ENCODE measurements at places on chromosomes 11 and 22.

DNA sequence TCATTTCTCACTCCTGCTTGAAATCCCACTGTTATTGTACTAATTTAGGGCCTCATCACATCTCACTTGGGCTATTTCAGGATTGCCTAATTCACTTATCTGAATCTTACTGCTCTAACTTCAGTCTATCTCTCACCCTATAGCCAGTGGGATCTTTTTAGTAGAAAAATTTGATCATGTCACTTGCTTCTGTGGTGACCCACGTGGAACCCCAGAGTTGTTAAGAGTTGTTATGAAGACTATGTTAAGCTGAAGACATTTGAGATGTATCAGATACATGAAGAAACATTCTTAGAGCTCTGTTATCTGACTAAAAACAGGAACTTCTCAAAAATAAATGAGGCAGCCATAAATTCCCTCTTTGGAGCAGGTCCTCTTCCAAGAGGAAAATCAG, 1375.6 kb upstream of the TENM4 start:
- no peak for DNase-seq

GRCh38 chr11:118953265-118953664, 2.8 kb upstream of the UPK2 start:
- DNase-seq: no peak

DNA sequence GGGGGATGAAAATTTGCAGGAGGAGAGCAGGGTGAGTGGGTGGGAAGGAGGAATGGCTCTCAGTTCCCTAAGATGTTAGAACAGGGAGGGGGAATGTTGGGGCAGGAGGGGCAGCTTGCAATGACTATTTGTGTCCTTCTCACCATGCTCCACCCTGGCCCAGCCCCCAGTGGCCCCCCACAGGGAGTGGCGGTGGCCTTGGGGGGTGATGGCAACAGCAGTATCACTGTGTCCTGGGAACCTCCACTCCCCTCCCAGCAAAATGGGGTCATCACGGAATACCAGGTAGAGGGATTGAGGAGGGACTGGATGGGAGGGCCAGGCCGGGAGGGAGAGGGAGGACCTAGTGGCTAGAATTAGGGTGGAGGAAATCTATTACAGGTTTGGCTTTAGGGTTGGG, 10.2 kb downstream of the ROBO3 start:
- DNase-seq: no peak

DNA sequence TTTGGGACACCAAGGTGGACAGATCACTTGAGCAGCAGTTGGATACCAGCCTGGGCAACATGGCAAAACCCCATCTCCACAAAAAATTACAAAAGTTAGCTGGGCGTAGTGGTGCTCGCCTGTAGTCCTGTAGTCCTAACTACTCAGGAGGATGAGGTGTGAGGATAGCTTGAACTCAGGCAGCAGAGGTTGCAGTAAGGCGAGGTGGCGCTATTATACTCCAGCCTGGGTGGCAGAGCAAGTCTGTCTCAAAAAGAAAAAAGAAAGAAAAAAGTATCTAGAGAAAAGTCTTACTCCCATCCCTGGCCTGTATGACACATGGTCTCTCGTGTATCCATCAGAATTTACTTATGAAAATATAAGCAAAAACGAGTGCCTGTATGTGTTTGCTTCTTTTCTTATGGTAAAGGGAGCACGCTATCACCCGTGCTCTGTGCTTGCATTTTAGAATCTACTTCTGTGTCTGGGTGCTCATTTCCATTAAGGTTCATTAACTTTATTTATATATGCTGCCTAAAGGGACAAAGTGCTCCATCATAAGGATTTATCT, 15.4 kb upstream of the CPT1A start:
- DNase-seq: no peak

- peak; percentile 42 for DNase-seq
Observed at GRCh38 chr11:17230867-17231851, 23.4 kb upstream of the PIK3C2A start.

DNA sequence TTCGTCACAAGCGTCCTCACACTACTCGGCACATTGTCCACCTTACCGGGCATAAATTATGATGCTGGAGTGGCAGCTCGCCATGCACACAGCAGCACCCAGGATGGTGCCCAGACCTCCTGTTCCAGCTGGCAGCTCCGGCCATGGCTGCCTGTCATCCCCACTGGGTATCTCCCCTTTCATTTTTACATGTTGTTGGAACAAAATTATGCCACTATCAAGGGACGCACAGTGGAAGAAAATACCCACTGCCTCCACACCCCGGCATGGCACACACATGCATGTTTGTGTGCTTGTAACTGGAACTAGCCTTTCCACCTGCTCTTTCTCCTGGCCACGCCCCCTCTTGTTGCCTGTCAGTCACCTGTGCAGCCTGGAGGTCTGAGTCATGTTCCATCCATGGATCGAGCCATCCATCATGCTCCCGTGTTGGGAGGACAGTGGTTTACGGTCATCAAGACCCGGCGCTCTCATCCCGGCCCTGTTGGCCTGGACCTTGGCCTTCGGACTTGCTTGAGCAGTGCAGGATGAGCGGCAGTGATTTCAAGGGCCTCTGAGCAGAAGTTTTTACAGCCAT, 1069.6 kb downstream of the BRD1 start:
- no peak for DNase-seq

DNA sequence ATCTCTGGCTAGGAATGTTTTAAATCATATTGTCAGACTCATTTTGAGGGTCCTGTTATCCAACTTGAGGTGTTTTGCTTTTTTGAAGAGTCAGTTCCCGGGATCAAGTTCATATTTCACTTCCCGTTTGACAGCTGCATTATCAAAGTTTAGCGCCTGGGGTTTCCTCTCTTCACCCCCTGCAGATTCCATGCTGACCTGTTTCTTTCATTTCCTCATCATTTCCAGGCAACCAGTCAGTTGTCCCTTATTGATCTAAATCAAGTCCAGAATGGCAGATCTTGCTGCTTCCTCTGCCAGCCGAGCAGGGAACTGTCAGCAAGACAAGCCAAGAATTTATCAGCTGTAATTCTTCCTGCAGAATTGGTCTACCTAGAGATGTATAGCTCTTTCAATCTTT, 197.6 kb upstream of the SYN3 start:
- DNase-seq: no peak

- DNase-seq: peak; percentile 49
Observed at GRCh38 chr22:38314933-38315822, 2.1 kb downstream of the CSNK1E start.

- no peak for DNase-seq
Observed at GRCh38 chr11:92894197-92894596, 75.3 kb upstream of the MTNR1B start.

GRCh38 chr11:69416143-69416515, 65.3 kb upstream of the LINC01488 start:
- DNase-seq: no peak

- DNase-seq: no peak
Observed at GRCh38 chr22:26573026-26573662, 16.8 kb downstream of the TPST2 start.
